ENCODE measurements at places on chromosomes 7 and 10.
A peak's percentile ranks its signal among the peaks of the same experiment; 100 is the strongest.

GRCh38 chr7:52309631-52310030 lies 725.8 kb upstream of the POM121L12 start:
- DNase-seq = no peak

GRCh38 chr10:16521311-16522016 lies at the start of gene C1QL3:
Gene C1QL3, minus strand, starts transcription at chr10:16521879. Its CDS starts 814 bp downstream, at chr10:16521065.
- DNase-seq = peak; percentile 5

DNA sequence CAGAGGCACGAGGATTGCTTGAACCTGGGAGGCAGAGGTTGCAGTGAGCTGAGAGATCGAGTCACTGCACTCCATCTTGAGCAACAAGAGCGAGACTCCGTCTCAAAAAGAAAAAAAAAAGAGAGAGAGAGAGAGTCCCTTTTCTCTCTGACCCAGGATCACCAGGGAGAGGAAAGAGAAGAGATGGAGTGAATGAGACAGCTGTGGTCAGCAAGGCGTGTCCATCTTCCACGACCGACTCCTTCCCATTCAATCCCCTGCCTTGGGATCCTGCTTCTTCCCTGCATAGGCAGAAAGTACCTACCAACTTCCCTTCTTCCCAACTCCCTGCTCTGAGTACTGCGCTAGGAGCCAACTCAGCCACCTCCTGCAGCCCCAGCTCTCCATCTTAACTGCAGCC lies 5.2 kb upstream of the ZAN start:
- DNase-seq = no peak

DNA sequence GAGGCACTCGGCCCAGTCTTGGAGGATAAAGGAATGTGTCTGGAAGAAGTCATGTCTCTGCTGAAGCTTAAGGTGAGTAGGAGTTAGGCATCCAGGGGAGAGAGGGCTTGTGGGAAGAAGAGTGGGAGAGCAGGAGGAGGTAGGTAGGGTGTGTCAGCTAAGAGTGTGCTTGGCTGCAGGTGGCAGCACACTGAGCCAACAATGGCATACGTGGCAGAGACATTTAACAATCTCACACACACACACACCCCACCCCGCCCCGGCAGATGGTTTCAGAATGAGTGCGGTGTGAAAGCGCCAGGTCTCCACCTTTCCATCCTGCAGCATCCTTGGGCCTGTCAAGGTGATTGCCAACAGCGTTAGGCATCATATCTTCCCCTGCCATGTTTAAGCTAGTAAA lies 11.2 kb upstream of the ARPC1A start:
- DNase-seq = peak; percentile 8

DNA sequence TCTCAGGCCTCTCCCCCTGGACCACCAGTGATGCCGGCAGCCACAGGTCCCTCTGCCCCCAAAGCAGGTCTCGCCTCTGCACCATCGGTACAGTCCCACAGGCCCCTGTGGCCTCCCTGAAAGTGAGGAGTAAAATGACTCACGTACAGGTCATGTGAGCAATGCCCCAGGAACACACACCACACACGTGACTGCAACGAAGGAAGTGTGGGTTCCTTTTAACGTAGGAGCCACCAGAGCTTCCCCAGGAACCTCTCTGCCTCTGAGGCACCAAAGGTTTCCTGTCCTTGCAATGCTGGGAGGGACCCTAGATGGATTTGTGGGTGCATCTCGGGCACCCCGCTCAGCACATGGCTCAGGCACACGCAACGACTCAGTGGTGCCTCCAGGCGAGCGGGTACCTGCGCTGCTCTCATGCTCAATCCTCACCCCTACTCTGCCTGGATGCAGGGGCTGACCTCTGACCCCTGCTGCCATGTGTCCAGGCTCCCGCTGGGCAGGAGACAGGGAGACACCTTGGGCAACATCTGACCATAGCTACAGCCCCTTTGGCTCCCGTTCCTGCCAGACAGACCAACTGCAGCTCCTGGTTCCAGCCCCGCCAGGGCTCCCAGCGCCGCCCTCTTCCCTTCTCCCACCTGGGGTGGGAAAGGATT lies 120.7 kb downstream of the PRKAG2 start:
- DNase-seq = no peak

- DNase-seq = no peak
Observed at GRCh38 chr10:122087436-122087835, 98.5 kb downstream of the TACC2 start.

- DNase-seq = peak; percentile 8
Observed at GRCh38 chr7:18202315-18203045, 174.8 kb upstream of the PRPS1L1 start.

DNA sequence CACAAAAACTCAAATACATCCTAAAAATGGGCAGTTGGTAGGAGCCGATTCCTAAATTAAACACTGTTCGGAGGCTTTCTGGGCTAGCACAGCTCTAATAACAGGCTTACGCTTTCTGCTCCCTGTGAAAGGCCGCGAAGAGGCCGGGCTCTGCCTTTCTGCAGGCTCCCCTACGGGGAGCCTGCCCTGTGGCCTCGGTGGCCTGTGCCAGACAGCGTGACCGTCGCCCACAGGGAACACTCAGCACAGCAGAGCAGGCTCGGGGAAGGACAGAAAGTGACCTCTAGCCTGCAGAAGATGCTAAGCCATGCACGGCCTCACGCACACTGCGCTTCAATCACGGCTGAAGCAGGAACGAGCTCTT lies 64.2 kb downstream of the DIP2C start:
- no peak for DNase-seq

DNA sequence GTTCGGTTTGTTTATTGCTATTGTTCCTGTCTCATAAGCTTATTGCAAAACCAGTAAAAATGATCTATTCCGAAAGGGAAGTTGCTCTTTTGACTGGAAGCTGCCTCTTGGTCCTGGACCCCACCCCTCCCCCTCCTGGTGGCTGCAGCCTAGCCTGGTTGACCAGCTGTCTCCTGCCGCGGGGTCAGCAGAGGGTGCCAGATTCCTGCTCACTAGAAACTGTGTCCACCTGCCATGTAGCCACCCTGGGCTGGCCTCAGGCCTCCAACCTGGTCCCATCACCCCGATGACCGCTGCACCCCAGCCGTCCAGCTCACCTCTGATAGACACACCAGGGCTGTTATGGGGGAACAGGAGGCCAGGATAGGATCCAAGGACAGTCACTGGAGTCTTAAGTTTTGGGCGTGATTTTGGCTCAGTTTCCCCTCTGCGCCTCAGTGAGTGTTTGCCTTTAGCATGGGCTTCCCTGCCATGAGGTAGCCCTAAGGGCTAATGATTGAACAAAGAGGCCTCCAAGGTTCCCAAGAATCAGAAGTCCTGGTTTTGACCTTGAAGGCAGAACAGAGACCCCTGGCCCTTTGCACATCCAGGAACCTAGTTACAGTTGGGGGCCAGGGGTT lies 32.9 kb upstream of the SLF2 start:
- no peak for DNase-seq

GRCh38 chr7:22159341-22159740 lies 197.6 kb downstream of the RAPGEF5 start:
- no peak for DNase-seq

DNA sequence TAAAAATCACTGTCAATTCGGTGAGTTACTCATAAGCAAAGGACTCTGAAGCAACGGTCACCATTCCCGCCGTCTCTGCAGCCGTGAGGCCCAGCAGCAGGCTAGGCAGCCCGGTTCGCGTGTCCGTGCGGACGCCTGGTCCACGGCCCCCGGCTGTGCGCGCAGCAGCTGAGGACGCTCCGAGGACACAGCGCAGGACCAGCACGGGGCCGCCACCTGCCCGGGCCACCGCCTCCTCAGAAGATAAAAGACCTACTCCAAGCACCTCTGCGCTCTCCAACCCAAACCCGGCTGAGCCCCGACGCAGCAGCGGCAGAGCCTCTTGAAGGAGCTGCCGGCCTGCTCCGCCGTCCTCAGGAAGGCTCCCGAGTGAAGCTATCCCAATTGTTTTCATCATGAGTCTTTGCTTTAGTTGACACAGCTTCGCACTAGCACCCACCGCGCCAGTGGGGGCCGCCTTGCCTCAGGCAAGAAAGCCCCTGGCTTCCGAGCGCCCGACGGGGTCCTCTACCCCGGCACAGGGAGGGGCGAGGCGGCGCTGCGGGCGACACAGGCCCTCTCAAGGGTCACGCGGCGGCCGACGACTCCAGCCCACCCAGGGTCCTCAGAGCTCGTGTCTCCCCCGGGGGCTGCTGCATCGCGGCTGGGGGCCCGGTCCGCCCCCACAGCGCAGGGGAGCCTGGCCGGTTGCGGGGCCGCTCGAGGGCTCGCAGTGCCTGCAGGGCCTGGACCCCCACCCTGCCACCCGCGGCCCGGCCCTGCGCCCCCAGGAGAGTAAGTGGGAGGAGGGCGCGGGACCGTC lies 16.9 kb upstream of the GPR146 start:
- DNase-seq = no peak

GRCh38 chr7:130595986-130596385 lies 72.6 kb downstream of the COPG2 start:
- no peak for DNase-seq

GRCh38 chr7:128121711-128122530 lies 90.7 kb upstream of the LRRC4 start:
- DNase-seq = no peak

DNA sequence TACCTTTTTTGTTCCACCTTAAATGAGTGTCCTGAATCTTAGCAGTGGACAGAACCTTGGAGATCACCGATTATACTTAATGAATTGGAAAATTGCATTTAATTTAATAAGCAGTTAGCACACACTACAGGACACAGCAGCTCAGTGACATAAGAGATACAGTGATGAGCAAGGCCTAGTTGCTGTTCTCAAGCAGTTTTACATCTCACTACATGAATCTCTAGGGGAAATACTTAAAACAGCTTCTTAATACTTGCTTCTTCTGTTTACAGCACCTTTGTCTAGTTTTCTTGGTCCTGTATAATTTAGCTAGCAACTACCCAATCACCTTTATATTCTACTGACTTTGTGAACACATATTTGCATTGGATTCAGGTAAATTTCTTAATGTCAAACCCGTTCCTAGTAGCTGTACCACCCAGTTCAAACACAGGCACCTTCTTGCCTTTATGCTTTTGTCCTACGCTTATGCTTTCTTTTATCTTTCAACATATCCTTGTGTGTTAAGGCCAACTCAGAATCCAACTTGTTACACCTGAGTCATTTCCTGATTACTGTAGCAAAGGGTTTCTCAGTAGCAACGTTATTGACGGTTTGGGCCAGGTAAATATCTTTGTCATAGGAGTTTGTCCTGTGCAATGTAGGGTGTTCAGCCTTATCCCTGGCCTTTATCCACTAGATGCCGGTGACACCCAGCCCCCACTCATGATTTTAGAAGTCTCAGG lies 1.8 kb downstream of the STAM start:
- DNase-seq = no peak

GRCh38 chr10:76127984-76128589 lies 696.7 kb downstream of the LRMDA start:
- DNase-seq = no peak

DNA sequence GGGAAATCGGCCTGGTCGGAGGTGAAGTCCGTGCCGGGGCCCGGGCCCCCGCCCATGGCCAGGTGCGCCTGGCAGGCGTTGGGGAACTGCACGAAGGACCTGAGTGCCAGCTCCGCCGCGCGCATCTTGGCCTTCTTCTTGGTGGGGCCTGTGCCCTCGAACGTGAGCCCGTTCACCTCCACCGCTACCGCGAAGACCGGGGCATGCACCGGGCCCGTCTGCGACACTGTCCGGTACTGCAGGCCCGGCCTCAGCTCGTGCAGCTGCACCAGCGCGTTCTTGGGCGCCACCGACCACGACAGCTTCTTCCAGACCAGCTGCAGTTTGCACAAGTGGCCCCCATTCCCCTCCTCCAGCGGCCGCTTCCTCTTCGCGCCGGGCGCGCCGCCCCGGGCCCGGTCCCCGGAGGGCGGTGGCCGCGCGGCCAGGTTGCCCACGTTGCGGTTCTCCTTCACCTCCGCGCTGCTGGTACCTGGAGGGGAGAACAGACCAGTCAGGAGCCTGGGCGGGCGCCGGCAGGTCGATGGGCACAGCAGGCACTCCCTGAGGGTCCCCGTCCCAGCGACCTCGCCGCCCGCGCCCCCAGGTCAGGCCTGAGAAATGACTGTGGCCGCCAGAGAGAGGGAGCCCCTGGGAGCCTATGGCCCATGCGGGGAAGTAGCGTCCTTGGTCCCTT lies 307.4 kb downstream of the WDR37 start:
- DNase-seq = no peak

- DNase-seq = no peak
Observed at GRCh38 chr7:41873741-41874140, 170.9 kb upstream of the INHBA start.

Measured in NCI-H510A treated with DMSO at 0.1 percent for 48 hours (cell line).